Activated CD4-positive, alpha-beta T cell treated with anti-CD3 and anti-CD28 coated beads, Interleukin-2, amount 50 U/mL, for 24 hours (primary cell): ENCODE measurements at places on chromosomes 6 and 20.

DNA sequence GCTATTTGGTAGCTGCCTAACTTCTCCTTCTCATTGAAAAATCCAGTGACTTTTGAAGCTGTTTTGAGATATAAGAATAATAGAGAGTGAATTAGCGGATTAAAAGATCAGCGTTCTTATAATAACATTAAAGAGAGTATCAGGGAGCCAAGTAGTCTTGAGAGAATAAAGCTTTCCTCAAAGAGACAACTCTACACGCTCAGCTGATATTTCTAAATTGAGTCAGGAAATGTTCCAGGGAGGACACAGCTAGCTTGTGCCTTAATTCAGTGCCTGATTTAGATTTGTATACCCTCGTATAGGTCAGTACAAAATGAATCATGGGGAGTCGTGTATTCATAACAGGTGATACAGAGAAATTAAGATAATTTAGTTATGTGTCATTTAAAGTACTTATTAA lies 75.1 kb upstream of the QKI start:
- DNase-seq, result no peak

GRCh38 chr6:70834520-70834919 lies 122.3 kb downstream of the B3GAT2 start:
- no peak for DNase-seq

GRCh38 chr6:137957471-137957870 lies 90.4 kb downstream of the TNFAIP3 start:
- DNase-seq, result no peak

DNA sequence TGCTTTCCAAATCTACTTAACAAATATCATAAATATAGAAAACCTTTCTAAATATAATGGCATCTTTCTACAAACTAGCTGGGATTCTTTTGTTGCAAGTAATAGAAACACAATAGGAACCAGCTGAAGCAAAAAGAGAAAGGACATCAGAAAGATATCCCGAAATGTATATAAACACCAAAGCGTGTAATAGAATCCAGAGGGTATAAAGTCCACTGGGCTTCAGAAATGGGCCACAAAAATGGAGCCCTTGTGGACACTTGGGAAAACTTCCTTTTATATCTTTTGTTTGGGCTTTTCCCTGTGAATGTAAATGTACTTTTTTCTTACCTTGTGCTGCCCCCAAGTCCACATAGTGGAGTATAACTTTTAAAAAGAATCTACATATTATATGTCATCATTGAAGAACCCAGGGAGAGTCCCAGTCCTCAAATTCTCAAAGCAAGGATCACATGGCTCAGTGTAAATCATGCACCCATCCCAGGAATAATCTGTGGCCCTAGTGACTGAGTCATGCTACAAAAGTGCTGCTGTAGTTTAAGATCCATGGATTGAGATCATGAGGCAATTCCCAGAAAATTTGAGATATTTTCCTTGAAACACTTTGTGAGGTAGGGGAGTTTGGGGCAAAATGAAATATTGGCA lies 457.0 kb downstream of the EPM2A start:
- DNase-seq, result no peak

DNA sequence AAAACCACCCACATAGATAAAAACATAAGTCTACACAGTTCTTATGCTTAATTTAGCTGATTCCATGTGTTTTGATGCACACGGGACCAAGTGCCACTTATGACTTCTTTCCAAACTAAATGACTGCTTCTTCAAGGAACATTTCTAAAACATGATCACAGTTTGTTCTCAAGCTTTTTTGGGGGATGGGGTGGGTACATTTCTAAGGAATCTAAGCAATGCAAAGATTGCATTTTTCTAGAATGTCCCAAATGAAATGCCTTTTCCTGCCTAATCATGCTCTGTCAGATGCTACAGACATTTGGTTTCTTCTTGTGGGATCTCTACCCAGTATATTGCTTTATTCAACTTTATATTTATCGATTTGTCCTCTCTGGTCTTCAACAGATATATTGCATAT lies 496.8 kb upstream of the JAG1 start:
- DNase-seq, result no peak

GRCh38 chr20:59046862-59047261 lies 4.3 kb upstream of the PRELID3B start:
- no peak for DNase-seq

DNA sequence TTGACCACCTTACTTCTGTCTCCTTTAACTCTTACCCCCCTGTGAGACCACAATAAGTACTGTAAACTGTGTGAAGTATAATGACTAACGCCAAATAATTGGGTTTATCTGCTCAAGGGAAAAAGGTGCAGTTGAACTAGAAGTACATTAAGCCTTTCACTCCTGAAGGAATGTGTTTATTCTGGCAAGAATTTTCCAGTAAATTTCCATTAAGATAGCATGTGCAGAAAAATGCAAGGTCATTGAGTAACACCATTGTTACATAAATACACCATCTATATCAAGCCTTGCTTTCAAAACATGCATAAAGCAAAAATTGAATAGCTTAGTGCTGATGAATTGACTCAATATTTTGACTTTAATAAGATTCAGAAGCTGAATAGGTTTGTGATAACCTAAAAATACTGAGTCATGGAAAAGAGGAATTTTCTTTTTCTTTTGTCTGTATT lies 65.4 kb downstream of the ARHGAP18 start:
- DNase-seq, result no peak

DNA sequence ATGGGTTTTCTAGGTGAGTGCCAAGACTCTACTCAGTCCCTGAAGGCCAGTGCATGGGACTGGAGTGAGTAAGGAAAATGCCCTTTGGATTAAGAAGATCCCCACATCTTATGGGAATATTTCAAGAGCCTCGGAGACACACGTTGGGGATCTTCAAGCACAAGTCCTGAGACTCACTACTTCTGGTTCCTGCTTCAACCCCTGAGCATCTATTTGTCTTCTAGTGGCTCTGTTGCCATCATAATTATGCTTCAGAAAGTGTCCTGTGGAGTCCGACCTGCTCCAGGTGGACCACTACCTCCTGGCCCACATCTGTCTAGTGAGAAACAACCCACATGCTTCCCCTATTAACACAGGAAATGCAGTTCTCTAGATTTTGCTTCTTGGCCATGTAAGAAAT lies at the start of gene OR5V1:
Gene OR5V1, minus strand, starts transcription at position 101 of the 400 bp plus-strand sequence. CDS start 12,670 bp downstream, outside the sequence.
- DNase-seq, result no peak

DNA sequence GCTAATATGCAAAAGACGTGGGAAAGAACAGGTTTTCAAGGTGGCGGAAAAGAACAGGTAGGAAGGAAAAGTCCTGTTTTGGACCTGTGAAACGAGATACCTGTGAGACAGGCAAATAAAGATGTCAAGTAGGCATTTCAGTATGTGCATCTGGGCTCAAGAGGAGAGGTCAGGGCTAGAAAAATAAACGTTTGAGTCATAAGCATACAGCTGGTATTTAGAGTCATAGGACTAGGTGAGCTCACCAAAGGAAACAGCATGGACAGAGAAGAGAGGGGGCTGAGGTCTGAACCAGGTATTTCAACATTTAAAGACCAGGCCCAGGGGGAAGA lies 14.9 kb downstream of the MTFR2 start:
- DNase-seq, result no peak

- DNase-seq, result no peak
Observed at GRCh38 chr6:105622226-105622625, 219.3 kb upstream of the PREP start.

GRCh38 chr6:7170117-7170732 lies 62.5 kb downstream of the RREB1 start:
- no peak for DNase-seq

DNA sequence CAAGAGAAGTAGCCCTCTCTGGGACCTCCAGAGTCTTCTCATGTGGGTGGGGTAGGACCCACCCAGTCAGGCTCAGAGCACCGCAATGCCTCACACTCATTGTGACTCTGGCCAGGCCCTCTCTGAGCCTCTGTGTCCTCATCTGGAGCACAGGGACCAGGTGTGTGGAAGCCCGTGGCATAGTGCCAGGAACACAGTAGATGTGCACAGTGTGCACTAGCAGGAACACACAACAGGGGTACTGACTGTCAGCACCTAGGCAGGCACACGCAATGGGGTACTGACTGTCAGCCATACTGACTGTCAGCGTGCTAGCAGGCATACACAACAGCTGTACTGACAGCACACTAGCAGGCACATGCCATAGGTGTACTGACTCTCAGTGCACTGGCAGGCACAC lies 2.0 kb upstream of the STMN3 start:
- no peak for DNase-seq

DNA sequence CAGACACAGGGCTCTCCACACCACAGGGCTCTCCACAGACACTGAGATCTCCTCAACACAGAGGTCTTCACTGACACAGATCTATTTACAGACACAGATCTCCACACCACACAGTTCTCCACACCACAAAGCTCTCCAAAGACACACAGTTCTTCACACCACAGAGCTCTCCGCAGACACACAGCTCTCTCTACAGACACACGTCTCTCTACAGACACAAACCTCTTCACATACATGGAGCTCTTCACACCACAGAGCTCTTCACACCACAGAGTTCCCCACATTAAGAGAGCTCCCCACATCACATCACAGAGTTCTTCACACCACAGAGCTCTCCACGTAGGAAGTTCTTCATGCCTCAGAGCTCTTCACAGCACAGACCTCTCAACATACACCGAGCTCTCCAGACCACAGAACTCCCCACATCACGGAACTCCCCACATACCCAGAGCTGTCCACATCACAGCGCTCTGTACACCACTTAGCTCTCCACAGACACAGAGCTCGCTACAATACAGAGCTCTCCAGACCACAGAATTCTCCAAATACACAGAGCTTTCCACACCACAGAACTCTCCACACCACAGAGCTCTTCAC lies 53.9 kb downstream of the ERMARD start:
- DNase-seq, result no peak

DNA sequence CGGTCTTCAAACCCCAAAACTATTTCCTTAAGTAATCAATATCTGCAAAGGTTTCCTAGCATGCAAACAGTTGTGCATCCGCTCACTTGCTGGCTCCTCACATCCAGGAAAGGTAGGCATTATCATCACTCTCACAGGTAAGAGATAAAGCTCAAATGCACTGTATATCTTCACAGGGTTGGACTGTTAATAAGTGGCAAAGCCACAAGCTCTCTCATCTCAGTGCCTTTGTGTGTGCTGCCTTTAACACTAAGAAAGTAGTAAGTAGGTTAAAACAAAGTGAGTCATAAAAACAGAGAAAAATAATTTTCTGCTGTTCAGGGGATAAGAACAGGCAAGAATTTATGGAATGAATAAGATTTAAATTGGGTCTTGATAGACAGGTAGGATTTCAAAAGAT lies 21.3 kb downstream of the MAN1A1 start:
- no peak for DNase-seq

DNA sequence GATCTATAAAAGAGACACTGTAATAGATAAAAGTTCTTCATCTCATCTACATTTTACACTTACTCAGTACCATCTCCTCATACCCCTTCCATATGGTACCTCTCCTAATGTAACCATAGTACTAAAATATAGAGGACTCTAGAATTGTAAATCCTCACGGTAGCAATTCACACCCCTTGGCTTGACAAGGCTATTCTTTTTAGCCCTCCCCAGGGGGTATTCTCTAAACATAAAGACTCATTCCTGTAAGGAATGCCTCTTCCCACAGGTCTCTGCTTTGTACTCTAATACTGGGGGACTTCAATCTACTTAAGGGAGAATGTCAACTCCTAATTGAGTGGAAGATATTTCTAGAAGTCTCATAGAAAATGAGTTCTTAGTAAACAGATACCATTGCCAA lies 85.9 kb downstream of the VIP start:
- DNase-seq, result no peak

DNA sequence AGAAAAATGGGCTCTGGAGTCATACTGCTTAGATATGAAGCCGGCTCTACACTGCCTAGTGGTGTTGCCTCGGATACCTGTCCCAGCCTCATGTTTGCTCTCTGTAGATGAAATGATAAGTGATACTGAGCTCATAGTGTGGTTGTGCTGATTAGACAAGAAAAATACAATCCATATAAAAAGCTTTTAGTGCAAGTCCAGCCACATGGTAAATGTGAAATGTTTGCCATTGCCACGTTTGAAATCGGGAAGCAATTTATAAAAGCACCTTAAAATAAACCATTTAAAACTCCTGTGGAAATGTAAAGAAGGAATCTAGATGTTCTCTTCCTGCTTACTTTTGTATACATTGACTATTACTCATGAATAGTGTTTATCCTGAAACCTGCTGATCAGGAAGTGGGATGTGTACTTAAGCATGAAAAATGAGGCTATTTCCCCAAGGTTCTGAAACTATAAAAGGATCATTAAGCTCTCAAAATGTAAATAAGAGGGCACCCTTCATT lies 13.1 kb upstream of the PBOV1 start:
- DNase-seq, result no peak

DNA sequence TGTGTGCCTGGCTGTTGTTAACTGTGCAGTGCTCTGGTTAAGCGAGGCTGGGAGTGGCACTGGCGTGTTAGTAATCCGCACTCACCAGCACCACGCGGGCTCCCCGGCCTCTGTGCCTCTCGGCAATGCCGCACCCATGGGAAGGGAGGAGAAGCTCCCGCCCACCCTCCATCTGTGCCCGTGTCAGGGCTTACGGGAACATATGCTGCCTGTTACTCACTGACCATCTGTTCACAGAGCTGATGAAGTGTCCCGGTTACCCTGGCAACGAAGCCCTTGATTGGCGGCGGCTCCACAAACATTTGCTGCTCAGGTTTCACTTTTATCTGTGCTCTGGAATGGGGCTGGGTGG lies 114.7 kb downstream of the PSMB1 start:
- no peak for DNase-seq

DNA sequence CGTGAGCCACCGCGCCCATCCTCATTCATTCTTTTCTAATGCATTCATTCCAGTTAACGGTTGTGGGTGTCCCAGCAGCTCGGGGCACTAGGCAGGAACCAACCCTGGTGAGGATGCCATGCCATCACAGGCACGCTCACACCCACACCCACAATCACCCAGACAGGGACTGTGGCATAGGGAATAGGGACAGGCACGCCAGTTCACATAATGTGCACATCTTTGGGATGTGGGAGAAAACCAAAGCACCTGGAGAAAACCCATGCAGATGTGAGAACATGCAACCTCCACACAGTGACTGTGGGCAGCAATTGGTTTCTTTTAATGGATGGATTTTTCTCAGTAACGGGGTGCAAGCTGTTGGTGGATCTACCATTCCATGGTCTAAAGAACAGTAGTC lies 64.3 kb downstream of the IRF4 start:
- DNase-seq, result no peak

DNA sequence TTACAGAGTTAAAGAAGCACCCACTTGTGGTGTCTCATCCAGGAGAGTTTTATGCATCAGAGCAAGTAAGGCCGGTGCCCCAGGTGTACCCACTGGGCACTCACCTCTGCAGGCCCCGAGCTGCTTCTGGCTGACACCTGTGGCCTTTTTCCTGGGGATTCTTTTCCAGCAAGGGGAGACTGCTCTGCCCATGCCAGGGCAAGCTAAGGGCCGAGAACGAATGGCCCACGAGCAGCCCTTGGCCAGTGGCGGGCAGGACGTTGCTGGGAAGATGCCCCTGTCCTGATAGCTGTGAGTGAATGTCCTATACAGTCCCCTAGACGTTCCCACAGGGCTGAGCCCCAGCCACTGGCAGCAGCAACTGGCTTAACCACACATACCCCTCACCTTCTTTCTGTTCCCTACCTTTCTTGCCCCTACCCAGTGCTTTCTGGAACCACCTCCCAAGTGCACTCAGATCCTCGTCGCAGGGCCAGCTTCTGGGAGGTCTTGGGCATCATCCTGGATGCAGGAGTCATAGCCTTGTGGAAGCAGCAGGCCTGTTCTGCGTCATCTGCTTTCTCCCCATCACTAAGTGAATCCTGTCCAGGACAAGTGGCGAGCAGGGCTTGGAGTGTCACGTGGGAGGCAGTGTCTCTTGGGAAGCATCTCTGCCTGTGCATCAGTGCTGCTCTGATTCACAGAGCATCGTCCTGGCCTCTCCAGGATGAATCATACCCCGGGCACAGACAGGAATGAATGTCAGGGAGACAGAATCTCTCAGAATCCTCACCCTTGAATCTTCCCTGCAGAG lies 32.5 kb downstream of the SYNDIG1 start:
- no peak for DNase-seq
